Mucosa of descending colon (tissue), 3 donors: ENCODE measurements at places on chromosomes 12 and 14.

GRCh38 chr14:64119500-64119899 lies 174.7 kb downstream of the ESR2 start:
- no peak for DNase-seq

DNA sequence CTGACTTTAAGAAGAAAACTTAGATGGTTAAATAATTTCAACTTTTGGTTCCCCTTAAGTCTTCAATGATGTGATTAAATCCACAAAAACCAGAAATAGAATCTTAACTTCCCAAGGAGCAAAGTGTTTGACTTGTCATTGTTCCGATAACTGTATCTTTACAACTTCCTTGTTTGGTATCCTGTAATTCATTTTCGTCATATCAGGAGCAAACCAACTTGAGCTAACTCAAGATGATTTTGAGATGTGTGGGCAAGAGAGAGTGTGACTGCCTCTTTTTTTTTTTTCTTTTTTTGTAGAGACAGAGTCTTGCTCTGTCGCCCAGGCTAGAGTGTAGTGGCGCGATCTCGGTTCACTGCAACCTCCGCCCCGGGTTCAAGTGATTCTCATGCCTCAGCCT lies 25.3 kb downstream of the DRAM1 start:
- DNase-seq: no peak

DNA sequence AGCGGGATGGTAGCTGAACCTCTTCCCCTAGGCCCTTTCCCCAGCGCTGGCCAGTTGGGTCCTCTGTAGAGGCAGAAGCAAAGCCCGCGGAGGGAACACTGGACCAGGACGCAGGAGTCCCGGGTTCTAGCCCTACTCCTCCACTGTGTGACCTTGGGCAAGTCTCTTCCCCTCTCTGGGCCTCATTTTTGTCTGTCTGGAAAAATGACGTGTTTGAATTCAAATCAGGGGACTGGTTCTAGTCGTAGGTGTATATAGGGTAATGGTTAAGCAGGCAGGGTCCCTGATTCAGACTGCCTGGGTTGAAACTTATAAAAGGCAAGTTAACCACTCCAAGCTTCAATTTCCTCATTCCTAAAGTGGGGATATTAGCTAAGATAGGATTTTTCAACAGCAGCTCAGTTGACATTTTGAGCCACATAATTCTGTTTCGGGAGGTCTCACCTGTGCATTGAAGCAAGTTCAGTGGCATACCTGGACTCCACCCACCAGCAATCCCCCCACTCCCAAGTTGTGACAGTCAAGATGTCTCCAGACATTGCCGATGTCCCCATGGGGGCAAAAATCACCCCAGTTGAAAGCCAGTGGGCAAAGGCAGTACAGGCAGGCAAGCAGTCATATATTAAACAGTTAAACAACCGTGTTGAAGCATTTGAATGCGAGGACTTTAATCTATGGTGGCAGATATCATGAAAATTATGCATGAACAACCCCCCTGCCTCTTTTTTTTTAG lies 899 bp downstream of the TPCN1 start:
- no peak for DNase-seq

- no peak for DNase-seq
Measured at GRCh38 chr14:29493849-29494248, 433.8 kb downstream of the PRKD1 start.

- DNase-seq: peak; percentile 69
Measured at GRCh38 chr14:46734286-46734685, 82.7 kb upstream of the RPL10L start.

GRCh38 chr12:82883394-82884355 lies 197.0 kb downstream of the TMTC2 start:
- DNase-seq: no peak

DNA sequence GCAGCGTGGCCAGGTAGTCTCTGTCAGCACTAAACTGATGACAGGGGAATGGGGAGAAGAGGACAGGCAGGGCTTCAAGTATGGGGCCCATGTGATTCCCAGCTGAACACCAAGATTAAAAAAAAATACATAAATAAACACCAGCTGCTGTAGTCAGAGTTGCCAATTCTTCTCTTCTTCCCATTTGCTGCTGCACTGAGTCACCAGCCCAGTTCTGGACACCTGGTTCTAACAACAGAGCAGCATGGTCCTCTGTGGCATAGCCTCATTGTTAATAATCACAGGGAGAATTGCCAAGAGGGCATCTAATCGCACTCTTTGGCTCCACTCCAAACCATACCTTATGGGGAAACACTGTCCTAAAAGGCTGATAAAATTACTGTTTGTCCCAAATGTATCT lies 15.1 kb downstream of the PPM1H start:
- no peak for DNase-seq

DNA sequence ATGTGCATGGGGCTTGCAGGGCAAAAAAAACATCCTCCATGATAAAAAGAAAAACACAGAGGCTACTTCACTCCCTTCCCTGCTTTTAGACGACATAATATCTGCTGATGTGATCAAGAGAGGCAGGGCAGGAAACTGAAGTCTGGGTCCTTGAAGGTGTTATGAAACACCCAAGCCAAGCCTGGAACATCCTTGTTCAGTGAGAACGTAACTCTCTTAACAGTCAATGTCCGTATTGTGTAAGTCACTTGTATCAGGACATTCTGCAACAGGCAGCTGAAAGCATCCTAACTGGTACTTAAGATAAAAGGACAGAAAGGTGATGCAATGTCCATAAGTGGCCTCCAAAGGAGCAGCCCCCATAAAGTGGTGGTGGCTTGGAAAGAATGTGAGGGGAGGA lies 20.0 kb downstream of the KCNK10 start:
- DNase-seq: no peak

- DNase-seq: no peak
Measured at GRCh38 chr12:118053071-118053985, 7.7 kb downstream of the WSB2 start.

DNA sequence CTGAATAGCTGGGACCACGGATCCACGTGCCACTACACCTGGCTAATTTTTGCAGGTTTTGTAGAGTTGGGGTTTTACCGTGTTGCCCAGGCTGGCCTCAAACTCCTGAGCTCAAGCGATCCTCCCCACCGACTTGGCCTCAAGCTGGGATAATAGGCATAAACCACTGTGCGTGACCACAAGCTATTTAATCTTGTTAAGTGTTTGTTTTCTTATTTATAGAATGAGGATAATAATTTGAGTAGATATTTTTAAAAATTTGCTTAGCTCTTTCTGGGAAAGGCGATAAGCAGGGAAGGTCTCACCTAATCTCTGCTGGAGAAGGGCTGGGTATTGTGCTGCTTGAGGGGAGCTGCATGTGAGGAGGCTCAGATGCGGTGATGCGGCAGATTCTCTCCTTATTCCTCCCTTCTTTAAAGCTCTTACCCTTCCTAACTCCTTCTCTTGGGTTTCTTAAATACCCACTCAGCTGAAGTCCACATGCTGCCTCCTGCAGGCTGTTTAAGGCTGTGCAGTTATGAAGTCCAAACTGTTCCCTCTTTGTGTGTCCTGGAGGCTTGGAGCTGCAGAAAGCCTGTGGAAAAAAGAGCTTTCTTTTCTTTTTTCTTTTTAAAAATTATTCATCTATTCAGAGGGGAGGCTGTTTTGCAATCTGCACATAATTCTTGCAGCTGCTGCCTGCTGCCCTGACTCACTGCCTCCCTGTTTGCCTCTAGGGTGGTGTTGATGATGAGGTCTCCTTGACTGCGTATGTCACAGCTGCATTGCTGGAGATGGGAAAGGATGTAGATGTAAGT lies 37.9 kb downstream of the A2ML1 start:
- no peak for DNase-seq

DNA sequence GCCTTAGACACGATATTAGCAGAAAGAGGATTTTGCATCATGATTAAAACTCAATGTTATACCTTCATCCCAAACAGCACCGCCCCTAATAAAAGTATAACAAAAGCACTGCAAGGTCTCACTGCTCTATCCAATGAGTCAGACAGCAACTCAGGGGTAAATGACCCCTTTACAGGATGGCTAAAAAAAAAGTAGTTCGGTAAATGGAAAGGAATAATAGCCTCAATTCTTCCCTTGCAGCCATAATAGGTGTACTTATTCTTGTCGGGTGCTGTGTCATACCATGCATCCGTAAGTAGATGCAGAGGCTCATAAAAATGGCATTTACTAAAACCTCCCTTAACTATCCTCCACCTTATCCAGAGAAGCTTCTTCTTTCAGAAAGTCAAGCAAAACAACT lies 53.9 kb upstream of the AP4S1 start:
- DNase-seq: no peak

DNA sequence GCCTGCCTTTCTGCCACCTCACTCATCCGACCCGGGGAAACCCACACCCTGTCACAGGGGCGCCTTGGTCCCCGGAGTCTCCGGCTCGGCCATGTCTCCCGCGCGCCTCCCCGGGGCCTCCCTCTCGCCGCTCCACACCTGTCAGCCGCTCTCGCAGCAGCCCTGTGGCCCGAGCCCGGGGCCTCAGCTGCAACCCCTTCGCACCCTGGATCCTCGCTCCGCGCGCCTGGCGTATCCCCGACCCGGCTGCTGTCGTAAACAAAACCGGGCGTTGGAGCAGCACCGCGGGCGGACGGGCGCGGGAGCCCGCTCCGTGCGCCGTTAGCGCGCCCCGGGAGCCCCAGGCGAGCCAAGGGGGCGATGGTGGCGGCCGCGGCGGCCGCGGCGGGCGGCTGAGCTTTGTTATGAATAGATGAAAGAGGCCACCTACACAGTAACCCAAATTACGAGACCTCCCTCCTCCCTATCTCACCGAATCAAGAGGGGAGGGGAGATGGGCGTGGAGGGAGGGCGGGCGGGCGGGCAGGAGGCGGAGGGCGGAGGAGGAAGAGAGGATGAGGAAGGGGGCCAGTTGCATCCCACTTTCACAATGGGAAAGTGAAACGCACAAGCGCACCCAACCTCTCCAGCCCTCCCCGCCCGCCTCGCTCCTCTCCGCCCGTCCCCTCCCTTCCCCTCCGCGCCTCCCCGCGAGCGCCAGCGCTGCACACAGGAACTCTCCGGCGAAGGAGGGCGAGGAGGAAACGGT lies at the start of gene PLXNC1:
Gene PLXNC1, plus strand, starts transcription at position 587 of the 748 bp plus-strand sequence. CDS start 395 bp downstream, outside the sequence.
- DNase-seq: peak; percentile 78

- DNase-seq: no peak
Measured at GRCh38 chr12:6370576-6370935, 4.8 kb downstream of the SCNN1A start.
